ENCODE measurements at places on chromosomes 1 and 21.

GRCh38 chr1:2609319-2610035 is 22.9 kb downstream of the PRXL2B start:
- no peak for DNase-seq

GRCh38 chr1:220527279-220527907 is 543 bp upstream of the MARK1 start:
- no peak for DNase-seq

DNA sequence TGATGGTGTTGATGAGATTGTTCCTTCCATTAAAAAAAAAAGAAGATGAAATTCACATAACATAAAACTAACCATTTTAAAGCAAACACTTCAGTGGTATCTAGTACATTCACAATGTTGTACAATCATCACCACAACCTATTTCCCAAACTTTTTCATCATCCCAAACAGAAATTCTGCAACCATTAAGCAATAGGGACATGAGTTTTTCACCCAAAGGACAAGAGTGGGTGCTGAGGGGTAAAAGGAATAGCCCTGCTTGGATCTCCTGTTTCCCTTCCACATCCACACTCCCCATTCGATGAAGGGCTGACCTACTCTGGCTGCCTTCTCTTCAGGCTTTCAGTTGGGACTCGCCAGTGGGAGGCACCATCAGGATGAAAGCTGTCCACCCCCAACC is 59.3 kb downstream of the SLC9A1 start:
- DNase-seq = no peak

- no peak for DNase-seq
Measured at GRCh38 chr1:81232420-81232819, 568.3 kb upstream of the ADGRL2 start.

Data from MV-4-11 (cell line).